ENCODE measurements at places on chromosomes 1 and 21. TPM values are rescaled to one million over a fixed set of nuclear protein-coding genes. Genes with fewer than 3 reads are reported as not detected.

The NPHS2 gene
- total RNA-seq: not detected

The TRIM45 gene
- 0.80 TPM for total RNA-seq

The CACNA1S gene
- total RNA-seq: not detected

The LRRC3 gene
- 1.0 TPM for total RNA-seq
